ENCODE measurements at places on chromosomes 5 and 9.

DNA sequence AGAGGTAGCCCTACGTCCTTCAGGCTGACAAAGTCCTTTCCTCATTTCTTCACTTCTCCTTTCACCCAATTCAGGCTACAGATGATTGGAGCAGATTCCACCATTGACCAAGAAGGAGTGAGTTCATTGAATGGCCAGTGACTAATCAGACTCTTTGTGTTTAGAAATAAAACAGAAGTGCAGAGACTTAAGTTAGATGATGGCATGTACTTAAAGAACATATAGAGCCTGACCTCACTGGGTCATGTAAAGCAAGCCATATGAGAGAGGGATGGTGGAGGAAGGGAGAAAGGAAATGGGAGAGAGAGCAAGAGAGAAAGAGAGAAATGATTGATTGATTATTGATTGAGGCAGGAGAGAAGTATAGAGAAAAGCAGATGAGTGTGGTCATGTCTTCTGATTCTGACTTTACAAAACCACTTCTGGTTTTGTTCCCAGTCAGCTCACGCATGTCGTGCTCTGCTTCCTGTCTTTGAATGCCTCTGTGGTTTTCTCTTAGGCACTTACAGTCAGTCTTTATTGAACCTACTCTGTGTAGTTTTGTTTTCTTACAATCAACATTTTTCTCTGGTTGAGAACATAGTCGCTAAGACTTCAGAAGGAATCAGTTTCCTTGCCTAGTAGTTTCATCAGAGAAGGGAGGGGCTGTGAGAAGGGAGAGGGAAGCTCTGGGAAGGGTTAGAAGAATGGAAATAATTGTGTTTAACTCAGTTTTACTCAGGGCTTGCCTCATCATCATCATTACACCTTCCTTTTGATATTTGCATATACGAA, 149.2 kb upstream of the KLF9 start:
- DNase-seq = no peak

- no peak for DNase-seq
Measured at GRCh38 chr9:109110329-109111021, 9.3 kb downstream of the TMEM245 start.

- DNase-seq = no peak
Measured at GRCh38 chr9:109967651-109968642, 187.9 kb downstream of the PALM2AKAP2 start.

DNA sequence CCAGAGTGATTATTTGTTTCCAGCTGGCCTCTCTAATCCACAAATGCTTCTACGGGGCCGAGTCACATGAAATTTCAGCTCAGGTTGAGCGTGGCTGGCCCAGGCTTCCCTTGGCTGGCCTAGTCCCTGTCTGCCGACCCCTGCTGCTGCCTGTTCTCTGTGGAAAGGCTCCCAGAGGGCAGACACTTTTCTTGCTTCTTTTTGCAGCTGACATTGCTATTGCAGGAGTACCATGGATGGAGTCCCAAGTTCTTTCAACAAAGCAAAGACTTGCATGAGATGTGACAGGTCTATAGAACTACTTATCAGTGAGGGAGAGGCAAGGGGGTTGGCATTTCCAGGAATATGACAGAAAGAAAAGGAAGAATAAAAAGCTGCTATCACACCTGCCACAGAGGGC, 287.4 kb upstream of the ARRDC3 start:
- DNase-seq = no peak

DNA sequence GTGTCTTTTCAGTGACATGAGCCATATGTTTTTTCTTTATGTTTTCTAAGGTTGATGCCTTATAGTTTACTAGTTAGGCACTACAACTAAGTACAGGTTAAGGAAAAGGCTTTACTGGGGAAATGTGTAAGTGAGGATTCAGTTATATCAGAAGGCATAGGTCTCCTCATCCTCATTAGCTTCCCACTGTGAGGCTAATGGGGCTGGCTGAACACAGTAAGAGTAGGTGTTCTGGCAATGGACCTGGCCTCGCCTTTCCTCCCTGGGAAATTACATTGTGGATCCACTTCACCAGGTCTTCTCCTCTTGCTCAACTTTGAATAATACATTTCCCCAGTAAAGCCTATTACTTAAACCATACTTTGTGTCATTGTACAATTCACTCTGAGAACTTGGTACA, 225.5 kb downstream of the PTPRD start:
- no peak for DNase-seq

DNA sequence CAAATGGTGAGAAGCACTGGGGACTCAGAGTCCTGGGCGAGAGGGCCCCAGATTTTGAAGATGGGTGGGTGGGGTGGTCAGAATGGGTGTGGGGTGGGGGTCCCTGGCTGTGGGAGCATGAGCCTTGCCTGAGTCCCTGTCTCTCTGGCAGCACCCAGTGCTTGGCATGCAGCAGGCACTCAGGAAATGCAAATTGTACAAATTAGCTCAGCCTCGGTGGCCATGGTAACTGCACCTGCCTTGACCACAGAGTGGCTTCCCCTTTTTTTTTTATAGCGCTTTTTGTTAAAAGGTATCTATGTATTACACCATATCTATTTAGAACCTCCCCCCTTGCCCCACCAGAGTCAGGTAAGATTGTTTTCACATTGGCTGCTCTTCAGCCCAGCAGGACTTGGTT, 19.2 kb upstream of the PITX1 start:
- DNase-seq = no peak

- DNase-seq = no peak
Measured at GRCh38 chr5:81017320-81017719, 57.2 kb downstream of the RASGRF2 start.

GRCh38 chr9:122336866-122337555, 33.8 kb upstream of the PTGS1 start:
- no peak for DNase-seq

DNA sequence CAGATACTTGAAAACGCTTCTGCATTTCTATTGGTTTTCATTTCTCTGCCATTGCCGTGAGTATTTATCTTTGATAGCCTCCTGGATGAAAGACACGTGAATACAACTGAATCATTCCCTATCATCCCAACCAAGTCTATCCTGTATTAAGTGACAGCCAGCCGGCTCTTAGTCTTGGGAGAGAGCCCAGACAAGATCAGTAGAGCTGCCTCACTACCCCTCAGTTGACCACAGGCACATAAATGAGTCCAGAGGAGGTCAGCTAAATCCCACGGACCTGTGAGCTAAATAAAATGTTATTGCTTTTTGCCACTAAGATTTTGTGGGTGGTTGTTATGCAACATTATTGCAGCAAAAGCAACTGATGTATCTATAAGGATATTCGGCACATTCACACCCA, 639.0 kb upstream of the ACO1 start:
- DNase-seq = no peak

DNA sequence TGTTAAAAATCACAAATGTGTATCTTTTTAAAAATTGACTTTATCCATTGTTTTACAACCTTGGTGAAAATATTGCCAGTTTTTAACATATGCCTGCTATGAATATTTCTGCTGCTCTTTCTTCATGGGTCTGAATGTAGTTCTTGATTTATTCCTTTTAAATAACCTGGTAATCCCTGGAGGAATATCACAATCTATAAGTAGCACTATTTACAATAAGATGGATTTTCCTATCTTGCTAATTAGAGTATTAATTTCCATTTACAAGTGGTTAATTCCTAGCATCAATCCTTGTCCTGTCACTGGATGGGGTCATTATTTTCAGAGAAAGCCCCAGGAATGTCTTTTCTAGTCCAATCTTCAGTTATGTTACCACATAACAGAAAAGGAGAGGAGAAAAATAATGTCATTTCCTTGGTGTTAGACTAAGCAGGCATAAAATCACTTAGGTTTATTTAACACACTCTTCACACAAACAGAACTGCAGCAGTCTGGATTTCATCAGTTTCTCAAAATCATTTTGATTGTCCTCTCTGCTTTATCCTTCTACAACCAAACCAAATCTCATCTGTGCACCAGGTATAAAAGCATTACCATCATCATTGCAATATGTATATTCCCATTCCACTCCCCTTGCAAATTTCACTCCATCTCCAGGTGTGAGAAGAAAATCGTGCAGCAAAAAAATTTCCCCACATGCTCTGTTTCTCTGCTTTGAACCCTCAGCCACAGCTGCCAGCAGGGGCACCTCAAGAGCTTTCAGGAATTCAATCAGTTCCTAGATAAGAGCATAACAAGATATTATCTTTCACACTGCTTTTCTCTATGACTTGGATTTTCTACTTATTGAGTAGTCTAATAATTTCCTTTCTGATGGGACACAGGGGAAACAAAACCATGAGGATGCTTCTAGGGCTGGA, 204.1 kb downstream of the SEC61B start:
- DNase-seq = no peak

GRCh38 chr5:160542281-160542680, 120.6 kb downstream of the PTTG1 start:
- no peak for DNase-seq

DNA sequence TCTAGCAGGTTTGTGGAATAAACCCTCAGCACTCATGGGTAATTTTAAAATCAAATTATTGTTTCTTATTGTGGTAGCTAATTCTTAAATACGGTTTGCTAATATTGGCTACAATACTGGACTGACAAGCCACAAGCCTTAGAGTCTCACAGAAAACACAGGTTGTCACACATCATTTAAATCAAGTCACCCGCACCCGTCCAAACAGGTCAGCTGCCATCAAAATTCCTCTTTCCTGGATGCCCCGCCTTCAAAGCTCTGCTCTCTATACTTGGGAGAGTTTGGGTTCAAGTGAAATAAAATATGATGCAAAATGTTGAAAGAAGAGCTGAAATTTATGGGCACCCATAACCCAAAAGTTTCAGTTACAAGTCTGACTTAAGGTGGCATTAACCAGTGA, 12.3 kb upstream of the SUSD1 start:
- DNase-seq = no peak

DNA sequence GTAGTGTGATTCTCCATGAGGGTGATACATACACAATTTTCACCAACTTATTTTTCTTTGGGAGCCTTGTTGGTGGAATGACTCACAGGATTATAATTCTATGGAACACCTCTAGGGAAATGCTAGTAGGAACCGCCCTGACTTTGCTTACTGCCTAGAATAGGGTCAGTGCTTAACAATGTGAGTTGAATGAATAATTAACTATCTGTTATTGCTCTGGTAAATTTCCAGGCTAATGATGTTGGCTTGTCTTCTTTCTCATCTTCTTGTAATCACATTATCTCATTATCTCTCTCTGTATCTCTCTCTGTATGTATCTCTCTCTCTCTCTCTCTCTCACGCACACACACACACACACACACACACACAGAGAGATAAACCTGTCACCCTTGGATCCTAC, 291.1 kb downstream of the TRIM32 start:
- no peak for DNase-seq

DNA sequence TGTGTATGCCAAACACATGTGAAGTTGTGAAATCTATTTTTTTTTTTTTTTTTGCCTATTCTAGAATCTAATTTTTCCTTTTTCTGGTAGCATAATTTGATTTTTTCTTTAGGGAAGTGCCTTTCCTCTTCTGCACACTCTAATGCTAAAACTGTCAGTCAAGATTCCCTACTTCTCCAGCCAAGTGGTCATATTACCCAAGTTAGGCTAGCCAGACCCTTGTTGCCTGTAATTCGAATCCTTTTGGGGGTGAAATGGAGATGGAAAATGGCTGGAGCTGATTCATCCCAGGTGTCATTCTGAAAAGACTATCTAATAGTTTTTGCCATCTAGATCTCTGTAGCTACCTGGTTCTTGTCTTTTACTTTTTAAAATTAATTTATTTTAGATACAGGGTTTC, 24.8 kb upstream of the UBAP1 start:
- no peak for DNase-seq

- no peak for DNase-seq
Measured at GRCh38 chr5:94040591-94041148, 299.3 kb upstream of the POU5F2 start.

DNA sequence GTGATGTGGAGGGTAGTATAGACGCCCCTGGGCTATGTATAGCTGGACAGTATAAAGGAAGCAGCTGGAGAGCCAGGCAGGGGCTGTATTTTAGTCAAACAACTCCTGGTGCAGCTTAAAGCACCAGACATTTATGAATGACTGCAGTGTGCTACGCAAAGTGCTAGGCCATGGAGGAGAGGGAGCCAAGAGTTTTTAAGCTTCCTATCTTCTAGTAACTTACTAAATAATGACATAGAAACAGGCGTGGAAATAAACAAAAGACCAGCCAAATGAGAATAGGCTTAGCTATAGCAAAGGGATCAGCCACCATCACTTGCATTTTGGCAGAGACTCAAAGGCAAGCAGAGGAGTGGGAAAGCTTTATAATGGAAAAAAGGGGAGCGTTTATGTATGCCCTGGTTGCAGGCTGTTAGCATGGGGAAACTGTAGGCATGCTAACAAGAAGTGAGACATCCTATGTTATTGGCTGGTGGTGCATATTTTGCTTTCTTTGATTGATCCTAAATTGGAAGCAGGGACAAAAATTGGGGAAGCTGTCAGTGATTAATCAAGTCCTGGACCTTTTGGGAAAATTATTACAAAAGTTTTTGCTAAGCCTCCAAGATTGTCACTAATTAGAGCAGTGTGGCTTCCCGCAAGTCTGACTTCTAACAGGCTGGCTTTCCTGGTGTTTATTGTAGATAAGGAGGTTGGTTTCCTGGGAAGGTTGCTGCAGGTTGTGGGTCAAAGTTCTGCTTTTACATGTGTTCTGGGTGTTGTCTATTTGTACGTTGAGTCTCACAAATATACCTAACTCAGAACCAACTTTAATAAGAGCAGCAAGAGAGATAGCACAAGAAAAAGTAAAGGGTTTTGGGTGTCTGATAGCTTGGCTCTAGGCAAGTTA, 46.6 kb downstream of the RAB3C start:
- no peak for DNase-seq

DNA sequence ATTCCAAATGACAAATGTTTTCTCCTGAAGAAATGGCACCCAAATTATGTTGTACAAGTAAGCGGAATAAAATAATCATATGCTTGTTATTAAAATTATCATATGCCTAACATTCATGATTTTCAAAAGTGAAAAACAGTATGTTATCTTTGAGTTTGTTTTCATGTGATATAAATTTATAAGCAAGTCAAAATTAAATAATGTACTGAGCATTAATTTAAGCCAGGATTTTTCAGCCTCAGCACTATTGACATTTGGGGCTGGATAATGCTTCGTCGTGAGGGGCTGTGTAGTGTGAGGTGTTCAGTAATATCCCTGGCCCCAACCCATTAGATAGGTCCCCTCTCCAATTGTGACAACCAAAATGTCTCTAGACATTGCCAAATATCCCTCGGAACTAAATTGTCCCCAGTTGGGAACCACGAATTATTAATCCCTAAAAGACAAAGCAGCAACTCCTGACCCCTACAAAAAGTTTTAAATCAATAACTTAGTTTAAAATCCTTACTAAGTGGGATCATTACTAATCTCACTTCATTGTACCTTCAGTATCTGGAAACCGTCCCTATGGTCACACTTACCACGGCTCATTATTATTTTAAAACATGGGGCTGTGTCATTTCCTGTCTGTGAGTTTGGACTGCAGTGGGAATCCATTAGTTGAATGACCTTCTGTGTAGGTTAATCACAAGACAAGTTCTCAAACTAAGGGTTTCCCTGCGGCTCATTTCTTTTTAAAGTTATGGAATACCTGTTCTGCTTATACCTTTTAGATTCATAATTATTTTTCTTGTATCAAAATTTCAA, 1.3 kb upstream of the NNT start:
- no peak for DNase-seq

All from NCI-H1694 treated with DMSO at 0.1 percent for 48 hours (cell line).